ENCODE measurements at places on chromosomes 16 and 17.
A peak's percentile ranks its signal among the peaks of the same experiment; 100 is the strongest.

GRCh38 chr17:67628580-67629013 is 89.1 kb upstream of the NOL11 start:
- DNase-seq = peak; percentile 7

DNA sequence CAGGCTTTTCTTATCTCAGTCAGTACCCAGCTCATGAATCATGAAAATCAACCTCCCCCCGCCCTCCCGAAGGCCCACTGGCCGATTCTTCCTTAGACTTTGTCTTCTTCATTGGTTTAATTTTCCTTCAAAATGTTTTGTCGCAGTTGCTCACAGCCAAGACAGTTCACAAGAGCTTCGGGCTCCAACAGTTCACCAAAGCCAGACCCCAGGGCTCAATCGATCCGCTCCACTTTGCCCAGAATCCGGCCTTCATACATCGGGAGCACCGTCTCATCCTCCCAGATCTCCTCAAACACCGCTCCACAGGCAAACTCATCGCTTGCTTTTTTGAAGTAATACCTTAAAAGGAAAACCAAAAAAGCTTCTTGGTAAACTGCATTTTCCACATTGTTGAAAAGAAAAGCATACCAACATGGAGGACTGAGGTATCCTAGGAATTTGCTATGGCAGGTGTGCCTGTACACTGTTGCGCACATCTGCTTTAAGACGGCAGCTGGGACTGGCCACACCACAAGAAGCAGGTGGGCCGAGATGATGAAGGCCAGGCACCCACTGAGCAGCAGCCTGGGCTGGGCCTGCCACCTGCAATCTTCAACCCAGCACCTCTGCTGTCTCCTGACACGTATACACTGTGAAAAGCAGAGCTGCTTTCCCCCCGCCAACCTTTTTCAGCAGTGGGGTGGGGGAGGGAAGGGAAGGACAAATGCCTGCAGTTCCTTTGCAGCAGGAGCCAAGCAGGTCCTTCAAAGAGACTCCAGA is 31.5 kb downstream of the AXIN2 start:
- no peak for DNase-seq

- no peak for DNase-seq
These were observed 13.8 kb upstream of the HAP1 start for GRCh38 chr17:41748275-41748674.

DNA sequence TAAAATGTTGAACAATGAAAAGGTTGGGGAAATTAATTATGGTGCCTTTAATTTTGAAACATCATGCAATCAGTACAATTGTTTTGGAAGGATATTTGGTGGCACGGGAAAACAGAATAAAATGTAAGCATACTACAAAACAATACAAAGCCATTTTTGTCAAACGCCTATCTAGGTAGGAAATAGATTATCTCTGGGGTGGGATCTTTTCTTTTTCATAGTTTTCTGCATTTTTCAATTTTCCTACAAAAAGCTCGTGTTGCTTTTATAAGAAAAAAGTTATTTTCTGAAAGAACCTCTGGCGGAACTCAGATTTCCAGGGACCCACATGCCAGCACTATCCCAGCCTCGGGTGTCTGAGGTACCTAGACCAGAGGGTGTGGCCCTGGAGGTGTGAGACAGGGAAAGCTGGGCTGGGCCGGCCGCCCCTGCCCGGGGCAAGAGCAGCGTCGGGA is 961 bp upstream of the MAP3K3 start:
- no peak for DNase-seq

GRCh38 chr17:2871205-2871604 is 75.0 kb downstream of the RAP1GAP2 start:
- no peak for DNase-seq

- DNase-seq = no peak
These were observed 19.2 kb downstream of the RNF213 start for GRCh38 chr17:80279895-80280294.

GRCh38 chr17:49003557-49004511 is 6.6 kb downstream of the IGF2BP1 start:
- no peak for DNase-seq

GRCh38 chr16:69903865-69904415 is 47.2 kb upstream of the CLEC18A start:
- DNase-seq = no peak

GRCh38 chr16:7338826-7339225 is 6.2 kb downstream of the RBFOX1 start:
- no peak for DNase-seq

- no peak for DNase-seq
These were observed 62.2 kb downstream of the PITPNC1 start for GRCh38 chr17:67439269-67439668.

DNA sequence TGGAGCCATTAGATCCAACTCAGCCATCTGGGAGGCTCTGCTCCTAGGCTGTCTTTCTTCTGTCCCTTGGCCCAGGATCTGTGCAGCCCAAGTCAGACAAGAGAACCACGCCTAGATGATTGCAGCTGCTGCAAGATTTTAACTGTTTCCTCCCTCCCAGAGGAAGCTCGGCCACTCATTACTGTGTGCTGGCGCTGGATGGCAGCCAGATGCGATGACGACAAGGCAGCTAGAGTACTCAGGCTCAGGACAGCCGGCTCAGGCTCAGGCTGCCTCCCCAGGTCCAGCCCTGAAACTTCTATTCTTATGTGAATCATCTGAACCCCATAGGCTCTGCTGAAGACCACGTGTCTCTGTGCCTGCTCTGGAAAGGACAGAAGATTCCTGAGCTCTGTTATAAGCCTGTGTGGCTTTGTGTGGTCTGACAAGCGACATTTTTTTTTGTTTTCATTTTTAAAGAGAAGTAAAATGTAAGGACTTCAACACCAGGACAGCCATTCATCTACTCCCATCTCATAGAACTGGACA is 32.1 kb upstream of the FBXW10B start:
- DNase-seq = peak; percentile 21

- DNase-seq = peak; percentile 42
These were observed 5.8 kb upstream of the ZNF23 start for GRCh38 chr16:71467810-71468209.

Measured in CD4-positive, alpha-beta T cell treated with Interleukin-12 subunit alpha and Interleukin-12 subunit beta, for 1 hour (primary cell).